Stimulated activated CD8-positive, alpha-beta memory T cell treated with anti-CD3 and anti-CD28 coated beads, Interleukin-2, amount 100 ng/mL, for 48 hours (primary cell): ENCODE measurements at places on chromosomes 6 and 20.

GRCh38 chr6:159931846-159932245, 37.0 kb upstream of the IGF2R start:
- DNase-seq = no peak

DNA sequence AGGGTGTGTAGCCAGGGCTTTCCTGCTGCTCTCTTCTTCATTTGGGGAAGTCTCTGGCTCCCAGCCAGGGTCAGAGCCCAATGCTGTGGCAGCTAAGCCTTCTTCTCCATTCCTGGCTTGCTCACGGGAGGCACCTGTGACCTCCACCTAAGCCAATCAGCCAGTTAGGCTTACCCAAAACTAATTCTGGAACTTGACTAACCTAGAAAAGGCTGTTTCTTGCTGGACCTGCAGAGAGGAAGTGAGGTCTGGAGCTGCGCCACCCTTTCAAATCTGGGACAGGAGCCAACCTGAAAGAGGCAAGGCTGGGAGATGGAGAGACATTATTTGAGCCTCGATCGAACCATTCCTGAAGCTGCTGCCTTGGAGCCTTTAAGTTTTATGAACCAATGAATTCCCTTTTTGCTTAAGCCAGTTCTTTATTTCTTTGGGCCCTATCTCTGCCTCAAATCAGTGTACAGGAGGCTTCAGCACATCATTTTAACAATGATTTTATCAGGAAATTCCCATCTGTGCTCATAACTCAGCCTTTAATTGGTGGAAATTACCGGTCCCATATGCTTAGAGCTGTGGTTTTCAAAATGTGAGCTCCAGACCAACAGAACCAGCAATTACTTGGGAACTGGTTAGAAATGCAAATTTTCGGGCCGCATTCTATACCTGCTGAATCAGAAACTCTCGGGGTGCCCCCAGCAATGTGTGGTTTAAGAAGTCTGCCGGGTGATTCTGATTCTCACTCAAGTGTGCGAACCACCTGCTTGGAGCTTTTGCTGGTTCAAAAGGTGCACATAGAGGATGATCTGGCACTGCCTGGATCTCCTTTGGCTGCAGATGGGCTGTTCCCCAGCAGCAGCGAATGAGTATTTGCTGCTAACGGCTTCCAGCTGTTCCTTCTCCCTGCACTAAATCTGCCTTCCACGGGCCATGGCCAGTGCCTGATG, 97.4 kb upstream of the RNF24 start:
- DNase-seq = no peak

GRCh38 chr20:20480689-20481088, 112.8 kb downstream of the INSM1 start:
- no peak for DNase-seq

GRCh38 chr6:41644297-41644879, 6.1 kb downstream of the MDFI start:
- no peak for DNase-seq

DNA sequence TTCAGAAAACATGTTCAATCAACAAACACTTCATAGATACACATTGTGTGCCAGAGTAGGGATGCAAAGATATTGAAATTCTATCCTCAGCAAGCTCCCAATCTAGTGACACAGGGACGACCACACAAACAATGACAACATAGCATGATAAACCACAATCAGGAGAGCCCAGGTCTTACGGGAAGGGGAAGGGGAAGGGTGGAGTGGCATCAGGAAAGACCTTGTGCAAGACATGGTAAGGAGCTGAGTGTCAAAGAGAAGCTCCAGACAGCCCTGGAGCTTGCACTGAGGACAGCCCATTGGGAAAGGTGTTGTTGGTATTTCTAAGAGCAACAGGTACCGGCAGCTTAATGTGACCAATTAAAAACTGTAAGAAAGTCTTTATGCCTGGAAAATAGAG, 103.6 kb downstream of the PDE7B start:
- no peak for DNase-seq

DNA sequence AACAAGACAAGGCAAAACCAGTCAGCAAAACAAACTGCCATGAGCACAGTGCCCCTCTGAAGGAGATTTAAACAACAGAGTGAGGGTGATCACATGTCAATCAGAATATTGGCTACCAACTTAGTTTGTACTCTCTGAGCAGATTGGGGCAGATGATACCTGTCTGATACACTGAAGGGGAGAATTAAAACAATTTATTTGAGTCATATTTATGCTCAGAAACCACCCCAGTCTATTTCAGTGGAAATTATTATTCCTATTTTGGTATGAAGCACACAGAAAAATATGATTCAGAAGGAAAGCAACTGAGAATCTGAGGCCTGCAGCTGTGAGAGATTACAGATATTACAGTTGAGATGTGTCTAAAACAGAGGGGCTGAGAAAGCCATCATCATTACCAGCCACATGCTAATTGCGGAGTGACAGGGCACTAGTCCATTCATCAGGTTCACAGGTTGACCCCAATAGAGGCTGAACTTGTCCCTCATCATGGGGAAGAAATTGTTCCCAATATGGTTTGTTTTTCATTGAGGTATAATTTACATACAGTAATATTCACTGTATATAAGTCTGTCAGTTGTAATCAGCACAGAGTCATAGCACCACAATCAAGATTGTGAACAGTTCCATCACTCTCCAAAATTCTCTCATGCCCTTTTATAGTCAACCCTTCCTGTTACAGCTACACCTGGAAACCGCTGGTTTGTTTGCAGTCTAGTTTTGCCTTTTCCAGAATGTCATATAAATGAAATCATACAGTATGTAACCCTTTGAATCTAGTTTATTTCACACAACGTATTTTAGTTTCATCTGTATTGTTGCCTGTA, 134.5 kb downstream of the AKAP7 start:
- no peak for DNase-seq

GRCh38 chr6:14273191-14273590, 155.6 kb downstream of the CD83 start:
- DNase-seq = no peak

- no peak for DNase-seq
Observed at GRCh38 chr6:130113201-130113710, 94.9 kb downstream of the L3MBTL3 start.

- no peak for DNase-seq
Observed at GRCh38 chr20:53865901-53866793, 204.2 kb downstream of the BCAS1 start.

DNA sequence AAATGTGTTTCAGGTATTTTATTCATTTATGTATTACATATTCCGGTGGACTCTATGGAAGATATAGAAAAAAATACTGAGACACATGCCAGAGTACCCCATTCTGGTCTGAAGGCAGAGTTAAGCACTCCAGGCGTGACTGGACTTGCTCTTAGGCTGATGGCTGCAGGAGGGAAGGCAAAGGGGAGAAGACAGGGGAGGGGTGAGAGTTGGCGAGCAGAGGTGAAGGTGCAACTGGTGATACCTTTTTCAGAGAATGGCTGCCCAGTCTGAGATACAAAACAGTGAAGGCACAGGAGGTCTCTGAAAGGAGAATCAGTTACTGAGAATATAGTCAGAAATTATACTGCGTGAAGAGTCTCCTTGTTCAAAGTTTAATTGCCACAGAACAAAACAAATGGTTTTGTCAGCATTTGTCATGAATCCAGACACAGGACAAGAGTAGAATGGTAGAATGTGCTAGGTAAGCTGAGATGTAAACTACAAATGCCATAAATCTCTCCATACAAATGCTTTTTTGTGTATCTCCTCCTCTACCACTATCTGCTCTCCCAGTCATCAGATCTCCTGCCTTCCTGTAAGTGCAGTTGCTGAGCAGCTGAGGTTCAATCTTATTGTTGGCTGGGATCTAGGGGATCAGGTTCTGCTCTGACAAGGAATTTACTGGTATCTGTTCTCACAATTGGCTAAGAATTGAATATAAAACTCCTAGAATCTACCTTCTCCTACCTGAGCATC, 104.2 kb upstream of the DST start:
- DNase-seq = no peak

- no peak for DNase-seq
Observed at GRCh38 chr20:16459019-16459700, 114.1 kb downstream of the KIF16B start.

DNA sequence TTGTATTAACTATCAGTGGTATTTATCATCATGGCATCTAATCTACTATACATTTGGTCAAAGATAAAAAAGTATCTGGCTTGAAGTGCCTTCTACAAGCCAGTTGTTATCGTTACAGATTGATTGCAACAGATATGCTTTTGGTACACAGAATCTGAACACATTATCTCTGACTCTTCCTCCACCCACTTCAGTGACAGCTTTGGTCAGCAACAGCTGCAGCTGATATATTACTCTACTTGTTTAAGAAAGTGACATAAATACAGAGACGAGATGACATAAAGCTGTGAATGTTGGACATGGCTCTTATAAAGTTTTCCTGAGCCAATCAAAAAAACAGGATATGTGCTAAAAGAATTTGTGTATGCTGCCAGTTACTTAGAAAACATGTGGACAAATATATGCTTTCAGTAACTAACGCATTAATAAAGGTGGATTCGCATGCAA, 77.6 kb downstream of the HIVEP2 start:
- DNase-seq = no peak

DNA sequence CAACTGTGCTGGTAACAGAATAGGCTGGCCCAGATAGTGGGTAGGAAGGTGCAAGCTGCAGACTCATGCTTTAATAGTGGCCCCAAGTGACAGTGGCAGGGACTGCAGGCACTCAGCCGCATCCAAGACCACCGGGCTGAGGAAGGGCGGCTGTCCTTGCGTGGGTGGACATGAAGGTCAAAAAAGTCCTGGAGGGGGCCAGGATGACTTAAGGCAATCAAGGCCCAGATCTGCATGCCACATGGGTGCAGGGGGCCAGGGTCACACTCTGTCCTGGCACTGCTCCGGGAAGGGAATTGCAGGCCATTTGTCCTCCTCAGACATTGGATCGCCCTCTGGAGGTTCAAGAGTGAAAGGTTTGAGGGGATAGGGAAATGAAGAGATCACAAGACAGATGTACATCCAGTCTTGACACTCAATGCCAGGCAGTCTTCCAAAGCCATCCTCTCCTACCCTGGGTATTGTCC, 10.4 kb upstream of the VNN2 start:
- DNase-seq = peak; percentile 3

- DNase-seq = no peak
Observed at GRCh38 chr6:157221817-157222175, 101.5 kb downstream of the TMEM242 start.

GRCh38 chr6:30750379-30750668, 6.0 kb upstream of the IER3 start:
- no peak for DNase-seq

DNA sequence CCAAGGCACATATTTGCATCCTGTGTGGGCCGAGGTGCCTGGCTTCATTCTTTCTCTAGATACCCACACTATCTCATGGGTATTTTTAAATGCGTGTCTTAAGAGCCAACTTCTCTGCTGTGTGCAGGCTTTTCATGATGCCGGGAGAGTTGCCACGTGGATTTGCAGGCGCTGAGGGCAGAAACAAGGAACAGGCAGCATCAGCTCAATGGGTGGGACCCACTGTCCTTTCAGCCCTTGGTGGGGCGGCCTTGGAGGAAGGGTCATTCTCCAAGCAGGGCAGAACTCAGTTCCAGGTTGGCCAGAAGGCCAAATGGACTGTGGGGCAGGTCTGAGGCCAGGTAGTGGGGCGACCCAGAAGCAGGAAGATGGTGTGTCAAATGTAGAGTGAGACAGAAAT, 84.7 kb downstream of the PHACTR3 start:
- DNase-seq = no peak
